ENCODE measurements at places on chromosomes 1 and 21.

- peak; percentile 96 for DNase-seq
Observed at GRCh38 chr1:12177999-12178441, 11.2 kb downstream of the TNFRSF1B start.

GRCh38 chr1:75879985-75880384 lies 52.2 kb downstream of the ASB17 start:
- no peak for DNase-seq

DNA sequence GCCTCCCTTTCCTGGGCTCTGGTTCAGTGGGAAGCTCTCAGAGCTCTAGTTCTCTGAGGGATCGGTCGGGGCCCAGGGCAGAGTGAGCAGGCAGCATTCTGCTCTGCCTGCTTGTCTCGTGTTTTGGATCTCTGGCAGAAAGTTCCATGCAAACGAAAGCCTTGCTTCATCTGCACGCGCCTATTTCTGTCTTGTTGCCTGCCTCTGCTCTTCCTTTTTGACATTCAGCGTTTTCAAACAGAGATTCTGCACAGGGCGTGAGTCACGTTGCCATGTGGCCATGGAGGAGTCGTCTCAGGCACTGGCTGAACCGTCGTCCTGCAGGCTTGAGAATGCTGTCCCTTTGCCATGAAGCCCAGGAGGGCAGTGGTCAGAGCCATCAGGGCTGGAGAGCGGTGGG lies 20.3 kb downstream of the AJAP1 start:
- DNase-seq = no peak

- no peak for DNase-seq
Observed at GRCh38 chr1:229897501-229897900, 169.5 kb upstream of the GALNT2 start.

- no peak for DNase-seq
Observed at GRCh38 chr1:53826367-53826766, 11.7 kb downstream of the NDC1 start.

- DNase-seq = no peak
Observed at GRCh38 chr1:184635980-184636431, 118.7 kb downstream of the EDEM3 start.

GRCh38 chr1:93690921-93691789 lies 9.5 kb upstream of the BCAR3 start:
- DNase-seq = no peak
